Cardiac muscle cell (in vitro differentiated cells and primary cell): ENCODE measurements at places on chromosomes 16 and 17.
A peak's percentile ranks its signal among the peaks of the same experiment; 100 is the strongest.

GRCh38 chr17:67095803-67096202, 51.4 kb downstream of the CACNG1 start:
- peak; percentile 35 for DNase-seq

- DNase-seq, result peak; percentile 80
Observed at GRCh38 chr17:75270218-75270965, 639 bp downstream of the MIF4GD start.

DNA sequence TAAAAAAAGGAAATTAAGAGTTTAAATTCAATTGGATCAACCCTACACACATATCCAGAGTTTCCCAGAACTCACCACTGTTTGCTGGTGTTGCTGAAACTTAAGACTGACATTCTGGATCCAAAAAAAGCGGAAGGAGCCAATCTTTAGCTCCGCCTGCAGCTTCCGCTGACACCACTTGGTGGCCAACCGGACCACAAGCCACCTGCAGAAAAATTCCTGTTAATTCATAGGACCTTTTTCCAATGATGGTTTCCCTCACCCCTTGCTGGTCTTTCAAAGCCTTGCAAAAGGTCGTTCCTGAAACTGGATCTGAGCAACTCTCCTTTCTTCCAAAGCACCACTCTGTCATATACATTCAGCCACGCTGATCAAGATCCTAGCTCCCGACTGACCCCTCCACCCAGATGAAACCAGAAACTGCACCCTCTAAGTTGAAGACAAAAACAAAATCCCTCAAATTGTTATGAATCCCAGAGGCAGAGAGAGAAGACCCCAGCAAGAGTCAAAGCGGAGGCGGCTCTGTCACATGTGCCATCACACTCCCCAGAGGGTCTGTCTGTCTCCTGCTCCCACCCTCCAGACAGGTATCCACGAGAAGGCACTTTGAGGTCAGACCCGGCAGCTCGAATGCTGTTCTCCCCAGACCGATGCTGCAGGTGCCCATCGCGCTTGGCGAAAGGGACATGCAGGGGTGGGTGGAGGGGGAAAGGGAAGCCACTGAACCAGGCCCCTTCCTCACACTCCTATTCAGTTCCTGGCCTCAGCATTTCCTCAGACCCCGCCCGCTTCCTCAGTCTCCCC, 773 bp downstream of the BLTP2 start:
- peak; percentile 61 for DNase-seq

GRCh38 chr16:72300892-72301291, 128.9 kb upstream of the PMFBP1 start:
- no peak for DNase-seq

GRCh38 chr17:44911133-44912001, 3.9 kb downstream of the GFAP start:
- DNase-seq, result peak; percentile 89

- peak; percentile 24 for DNase-seq
Observed at GRCh38 chr17:58538811-58539409, 24.5 kb upstream of the MTMR4 start.

- DNase-seq, result no peak
Observed at GRCh38 chr16:27789595-27790241, 239.8 kb downstream of the KATNIP start.

- DNase-seq, result peak; percentile 98
Observed at GRCh38 chr16:68085259-68086071, at the start of gene NFATC3. NFATC3 (plus strand) TSS chr16:68085370; CDS start chr16:68085682, 312 bp downstream.

- no peak for DNase-seq
Observed at GRCh38 chr17:33125552-33125950, 133.9 kb downstream of the SPACA3 start.

- DNase-seq, result no peak
Observed at GRCh38 chr17:81223762-81224130, 981 bp upstream of the CEP131 start.

DNA sequence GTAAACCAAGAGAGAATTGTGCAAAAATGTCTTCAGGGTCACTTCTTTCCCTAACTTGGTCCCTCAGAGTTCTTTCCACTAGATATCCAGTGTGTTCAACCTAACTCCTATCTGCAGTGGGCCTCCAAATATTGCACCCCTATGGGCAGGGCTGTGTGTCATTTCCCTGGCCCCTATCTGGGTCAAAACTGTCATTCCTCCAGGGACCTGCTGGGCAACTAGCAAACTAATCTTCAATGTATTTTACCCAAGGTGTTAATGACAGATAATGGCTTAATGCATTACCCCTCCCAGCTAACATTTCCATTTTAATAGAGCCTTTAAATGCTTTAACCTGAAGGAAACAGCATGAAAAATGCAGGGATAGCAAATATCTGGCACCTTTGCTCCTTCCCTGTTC, 25.8 kb upstream of the SKAP1 start:
- DNase-seq, result no peak

DNA sequence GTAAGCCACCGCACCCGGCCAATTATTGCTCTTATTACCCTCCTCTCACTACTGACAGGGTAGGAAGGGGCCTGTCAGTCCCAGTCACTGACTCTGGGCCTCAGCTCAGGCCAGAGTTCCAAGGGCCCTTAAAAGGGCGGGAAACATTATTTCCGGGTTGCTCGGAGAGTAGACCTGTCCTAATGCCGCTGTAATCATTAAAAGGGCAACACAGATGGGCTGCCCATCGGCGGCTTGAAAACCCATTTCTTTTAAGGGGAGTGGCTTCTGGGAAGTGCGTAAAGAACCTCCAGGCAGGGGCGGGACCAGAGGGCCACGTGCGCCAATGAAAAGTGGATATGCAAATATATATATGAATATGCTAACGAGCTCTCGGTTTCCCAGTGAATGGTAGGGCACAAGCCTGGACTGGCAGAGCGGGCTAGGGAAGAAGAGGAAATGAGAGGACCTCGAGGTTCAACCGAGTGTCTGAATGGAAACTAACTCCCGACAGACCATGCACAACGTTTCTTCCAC, 26.6 kb downstream of the PIPOX start:
- DNase-seq, result peak; percentile 53
